ENCODE measurements at places on chromosomes 16 and 17.

GRCh38 chr16:14275934-14276333 is 204.8 kb downstream of the MRTFB start:
- no peak for DNase-seq

GRCh38 chr17:61813211-61813610 is 50.1 kb downstream of the BRIP1 start:
- DNase-seq: no peak

- DNase-seq: no peak
Observed at GRCh38 chr17:50474523-50474922, 4.1 kb upstream of the RSAD1 start.

GRCh38 chr16:88346680-88347505 is 35.9 kb upstream of the ZNF469 start:
- DNase-seq: no peak

- DNase-seq: no peak
Observed at GRCh38 chr17:1711804-1712203, 1.6 kb upstream of the TLCD2 start.

DNA sequence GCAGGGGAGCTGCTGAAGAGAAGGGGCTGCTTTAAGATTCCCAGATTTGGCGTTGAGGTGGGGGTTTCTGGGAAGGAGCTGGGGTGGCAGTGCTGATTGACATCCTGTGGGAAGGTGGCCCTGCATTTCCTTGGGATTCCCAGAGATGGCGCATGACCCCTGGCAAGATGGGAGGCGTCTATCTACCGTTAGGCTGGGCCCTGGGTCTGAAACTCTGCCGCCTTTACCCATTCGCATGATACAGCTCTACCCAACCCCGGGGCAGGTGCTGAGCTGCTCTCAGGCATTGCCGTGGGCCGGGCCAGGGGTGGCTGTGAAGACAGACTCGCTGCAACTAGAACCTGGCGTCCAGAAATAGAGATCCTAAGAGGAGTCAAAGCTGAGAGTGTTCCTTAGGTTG is 9.9 kb upstream of the MVD start:
- no peak for DNase-seq

DNA sequence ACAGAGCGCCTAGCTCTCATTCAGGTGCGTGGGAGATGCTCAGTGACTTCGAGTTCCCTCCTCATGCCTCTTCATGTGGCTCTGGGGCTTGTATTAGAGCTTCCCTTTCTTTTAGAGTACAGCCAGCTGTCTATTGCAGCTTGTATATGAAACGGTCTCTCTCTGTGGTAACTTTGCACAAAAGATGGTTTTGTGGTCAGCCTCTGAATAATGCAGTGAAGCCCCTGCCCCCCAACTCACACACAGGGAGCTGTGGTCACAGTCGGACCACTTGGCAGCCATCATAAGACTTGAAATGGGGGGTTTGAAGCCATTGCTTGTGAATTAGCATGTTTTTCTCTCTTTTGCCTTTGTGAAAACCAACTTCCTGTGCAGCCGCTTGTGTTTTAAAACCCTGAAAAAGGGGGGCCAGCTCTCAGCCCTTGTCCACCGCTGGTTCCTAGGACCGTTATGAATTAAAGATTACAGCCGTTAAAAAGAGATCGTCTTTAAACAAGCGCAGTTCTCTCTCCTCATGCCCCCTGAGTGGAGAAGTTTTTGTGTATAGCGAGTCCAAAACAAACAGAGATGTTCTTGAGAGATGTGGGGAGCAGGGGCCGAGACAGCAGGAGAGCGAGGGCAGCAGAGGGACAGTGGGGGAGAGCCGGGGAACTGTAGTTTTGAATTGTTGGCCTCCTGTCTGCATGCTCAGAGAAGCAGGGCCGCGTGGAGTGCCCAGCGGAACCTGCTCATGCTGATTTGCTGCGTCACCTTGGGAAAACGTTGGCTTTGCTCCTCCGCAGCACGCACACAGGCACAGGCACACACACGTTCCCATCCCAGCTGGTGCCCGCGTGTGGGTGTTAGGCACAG is 199.0 kb downstream of the MSI2 start:
- no peak for DNase-seq

- no peak for DNase-seq
Observed at GRCh38 chr16:25140459-25140858, 28.9 kb downstream of the LCMT1 start.

DNA sequence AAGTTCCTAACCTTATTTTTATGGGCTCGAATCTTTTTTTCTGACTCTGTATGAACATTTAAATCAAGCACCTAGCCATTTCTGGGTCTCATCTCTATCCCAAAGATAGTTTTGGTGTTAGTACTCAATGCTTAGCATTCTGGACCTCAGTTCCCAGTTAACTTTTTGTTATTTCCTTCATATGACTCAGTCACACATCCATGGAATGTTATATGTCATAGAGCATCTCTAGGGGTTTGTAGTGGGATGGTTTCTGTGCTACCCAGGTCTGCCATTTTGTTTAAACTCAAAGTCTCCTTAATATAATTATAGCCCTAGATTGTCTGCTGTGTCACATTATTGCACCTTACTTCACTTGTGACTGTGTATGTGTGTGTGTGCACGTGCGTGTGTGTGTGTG is 90.1 kb downstream of the EFCAB13 start:
- DNase-seq: no peak

- no peak for DNase-seq
Observed at GRCh38 chr17:51537996-51538550, 277.7 kb downstream of the UTP18 start.

DNA sequence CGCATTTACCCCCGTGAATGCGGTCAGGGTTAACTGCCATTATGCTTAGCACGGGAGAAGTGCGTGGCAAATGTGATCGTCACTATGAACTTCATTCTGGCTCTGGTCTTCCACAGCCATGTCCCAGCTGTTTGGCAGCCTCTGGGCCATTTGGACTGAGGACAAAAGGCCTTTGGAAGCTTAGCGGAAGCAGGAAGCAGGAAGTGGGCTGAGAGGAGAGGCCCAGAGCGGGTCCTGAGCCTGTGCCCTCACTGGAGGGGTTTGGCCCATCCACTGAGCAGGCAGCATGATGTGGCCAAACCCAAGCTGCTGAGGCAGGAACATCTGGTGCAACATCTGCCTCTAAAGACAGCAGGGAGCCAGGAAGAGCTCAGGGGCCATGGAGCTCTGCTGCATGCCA is 345.9 kb downstream of the C16orf95 start:
- no peak for DNase-seq
